ENCODE measurements at places on chromosomes 2 and 18.

GRCh38 chr2:15718103-15718943 lies 126.7 kb downstream of the DDX1 start:
- no peak for DNase-seq

- no peak for DNase-seq
Measured at GRCh38 chr18:49008716-49009115, 58.0 kb upstream of the SMAD7 start.

GRCh38 chr2:177282787-177283572 lies 18.5 kb upstream of the NFE2L2 start:
- DNase-seq = no peak

DNA sequence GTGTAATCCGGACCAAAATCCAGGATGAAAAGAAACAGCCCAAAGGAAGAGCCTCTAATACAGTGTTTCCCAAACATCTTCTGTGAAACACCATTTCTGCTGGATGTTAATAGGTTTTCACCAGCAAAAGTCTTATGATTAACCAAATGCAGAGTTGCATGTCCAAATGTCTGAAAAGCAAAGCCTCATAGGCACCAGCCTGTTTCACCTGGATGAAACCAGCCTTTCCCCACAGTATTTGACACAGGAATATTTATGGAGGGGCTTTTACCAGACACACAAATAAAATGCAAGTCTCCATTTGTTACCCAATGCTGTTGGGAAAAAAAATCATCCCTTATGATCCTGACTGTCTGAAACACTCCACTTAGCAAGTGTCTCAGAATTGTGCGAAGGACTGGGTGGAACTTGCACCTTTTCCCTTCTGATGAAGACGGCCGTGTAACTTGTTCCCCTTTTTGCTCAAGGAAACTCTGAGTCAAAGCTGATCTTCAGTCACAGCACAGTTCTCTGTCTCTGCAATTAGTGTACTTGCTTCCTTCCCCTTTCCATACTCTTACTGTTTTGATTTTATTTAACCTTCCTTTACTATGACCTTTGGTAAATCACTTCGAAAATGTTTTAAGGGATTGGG lies 70.3 kb upstream of the IL1R2 start:
- DNase-seq = no peak

DNA sequence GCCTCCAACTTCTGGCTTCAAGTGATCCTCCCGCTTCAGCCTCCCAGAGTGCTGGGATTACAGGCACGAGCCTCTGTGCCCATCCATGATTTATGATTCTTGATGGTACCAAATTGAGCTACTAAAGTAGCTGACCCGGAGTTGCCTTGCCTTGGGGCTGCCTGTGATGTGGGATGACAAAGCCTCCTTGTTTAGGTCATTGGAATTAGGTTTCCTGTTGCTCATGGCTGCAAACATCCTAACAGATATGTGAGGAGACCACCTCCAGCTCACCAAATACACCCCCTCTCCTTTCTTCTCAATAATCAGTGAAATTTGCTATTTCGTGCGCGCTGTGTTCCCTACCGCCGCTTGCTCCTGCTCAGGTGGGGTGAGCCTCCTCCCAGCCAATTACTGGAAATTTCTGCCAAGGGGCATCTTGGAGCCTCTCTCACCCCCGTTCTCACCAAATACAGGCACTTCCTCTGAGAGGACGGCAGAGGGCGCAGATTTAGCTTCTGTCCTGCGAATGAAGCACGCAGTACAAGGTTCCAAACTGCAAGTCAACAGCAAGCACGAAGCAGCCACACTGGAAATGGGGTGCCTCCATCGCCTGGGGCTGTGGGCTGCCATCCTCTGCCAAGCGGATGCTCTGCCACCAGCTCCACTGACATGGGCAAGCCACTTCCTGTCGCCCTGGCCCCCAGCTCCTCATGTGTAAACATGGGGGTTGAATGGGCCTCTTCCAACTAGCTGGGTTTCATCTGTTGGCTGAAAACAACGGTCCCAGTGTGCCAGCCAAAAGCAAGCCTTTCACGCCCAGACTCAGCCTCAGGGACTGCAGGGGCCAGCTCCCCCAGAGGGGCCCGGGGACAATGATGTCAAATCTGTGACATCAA lies 71.7 kb downstream of the NCAPH start:
- DNase-seq = peak; percentile 77

- DNase-seq = no peak
Measured at GRCh38 chr2:75538521-75539490, 21.9 kb downstream of the EVA1A start.

DNA sequence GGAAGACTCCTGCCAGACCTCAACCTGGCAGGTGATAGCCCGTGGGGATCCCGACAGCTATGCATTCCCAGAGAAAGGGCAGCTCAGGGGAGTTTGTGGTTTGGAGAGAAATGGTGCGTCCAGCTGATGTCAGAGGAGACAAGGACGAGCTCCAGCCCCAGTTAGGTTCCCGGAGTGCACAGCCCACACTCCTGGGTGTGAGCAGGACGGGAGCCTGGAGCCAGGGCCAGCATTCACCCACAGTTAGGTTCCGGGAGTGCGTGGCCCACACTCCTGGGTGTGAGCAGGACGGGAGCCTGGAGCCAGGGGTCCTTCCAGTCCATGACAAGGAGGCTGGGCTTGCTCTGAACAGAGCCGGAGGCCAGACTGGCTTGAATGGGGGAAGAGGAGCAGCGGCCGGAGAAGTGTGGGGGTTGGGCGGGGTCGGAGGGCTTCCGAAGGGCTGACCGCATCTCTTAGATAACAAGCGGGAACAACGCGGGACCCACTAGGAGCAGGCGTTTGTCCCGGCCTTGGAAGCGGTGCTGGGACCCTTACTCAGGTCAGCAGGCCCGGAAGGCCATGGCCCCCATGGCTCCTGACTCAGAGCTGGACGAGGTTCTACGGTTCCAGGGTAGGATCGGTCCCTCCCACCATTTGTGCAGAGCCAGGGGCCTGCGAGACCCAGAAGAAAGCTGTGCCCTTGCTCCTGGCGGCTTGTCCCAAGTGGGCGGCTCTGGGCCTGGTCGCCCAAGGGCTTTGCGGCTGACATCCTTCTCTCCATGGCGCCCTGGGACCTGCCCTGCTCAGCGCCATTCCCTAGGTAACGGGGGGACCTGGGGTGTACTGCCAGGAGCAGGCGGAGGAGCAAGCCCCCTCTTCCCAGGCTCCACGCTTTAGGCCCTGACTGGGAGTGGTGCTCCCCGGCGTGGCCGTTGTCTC lies 185.6 kb downstream of the RTP5 start:
- DNase-seq = no peak

- DNase-seq = no peak
Measured at GRCh38 chr2:230890646-230891045, 25.9 kb downstream of the ITM2C start.

DNA sequence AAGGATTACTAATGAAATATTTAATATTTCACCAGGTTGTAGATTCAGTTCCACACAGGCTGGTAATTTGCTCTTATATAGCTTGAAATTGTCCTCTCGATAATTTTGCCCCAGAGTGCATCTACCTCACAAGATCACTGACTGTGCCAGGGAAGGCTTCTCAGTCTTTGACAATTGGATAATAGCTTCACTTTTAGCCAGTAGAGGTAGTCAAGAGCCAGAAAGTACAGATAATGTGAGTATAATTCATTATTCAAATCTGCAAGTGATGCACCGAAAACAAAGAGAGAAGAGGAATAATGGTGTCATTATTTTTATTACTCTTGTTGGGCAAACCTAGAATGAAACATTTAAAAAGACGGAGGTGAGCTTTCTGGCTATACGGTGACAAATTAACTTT lies 292.8 kb downstream of the EN1 start:
- no peak for DNase-seq

DNA sequence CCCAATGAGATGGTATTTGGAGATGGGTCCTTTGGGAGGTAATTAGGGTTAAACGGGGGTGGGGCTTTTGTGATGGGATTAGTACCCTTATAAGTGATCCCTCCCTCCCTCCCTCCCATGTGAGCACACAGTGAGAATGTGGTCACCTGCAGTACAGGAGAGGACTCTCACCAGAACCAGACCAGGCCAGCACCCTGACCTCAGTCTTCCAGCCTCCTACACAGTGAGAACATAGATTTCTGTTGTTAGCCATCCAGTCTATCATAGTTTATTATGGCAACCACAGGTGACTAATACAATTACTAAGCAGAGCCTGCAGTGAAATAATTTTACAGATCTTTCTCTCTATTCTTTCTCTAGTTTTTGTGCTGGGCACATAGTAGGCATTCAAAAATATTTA lies 137.7 kb upstream of the PKDCC start:
- DNase-seq = no peak

GRCh38 chr18:12652861-12653401 lies 5.0 kb downstream of the SPIRE1 start:
- DNase-seq = no peak

- no peak for DNase-seq
Measured at GRCh38 chr18:56988022-56988421, 158.9 kb upstream of the BOD1L2 start.

DNA sequence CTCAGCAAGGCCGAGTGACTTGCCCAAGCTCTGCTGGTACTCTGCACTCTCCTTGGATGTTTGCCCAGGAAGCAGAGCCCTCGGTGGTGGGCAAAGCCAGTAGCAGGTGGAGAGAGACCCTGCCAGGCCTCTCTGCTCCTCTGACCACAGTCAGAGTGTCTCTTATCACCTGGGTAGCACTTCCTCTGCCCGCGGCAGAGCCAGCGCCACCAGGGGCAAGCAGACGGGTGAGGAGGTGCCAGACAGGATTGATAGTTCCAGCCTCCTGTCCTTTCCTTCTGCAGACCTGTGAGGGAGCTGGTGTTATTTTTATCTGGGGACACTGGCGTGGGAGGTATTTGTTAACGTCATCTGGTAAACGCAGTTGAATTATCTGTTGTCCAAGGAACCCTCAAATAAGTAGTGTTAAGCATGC lies 152.9 kb downstream of the SMAD7 start:
- no peak for DNase-seq

GRCh38 chr2:86012007-86012712 lies 93.5 kb downstream of the POLR1A start:
- DNase-seq = no peak

DNA sequence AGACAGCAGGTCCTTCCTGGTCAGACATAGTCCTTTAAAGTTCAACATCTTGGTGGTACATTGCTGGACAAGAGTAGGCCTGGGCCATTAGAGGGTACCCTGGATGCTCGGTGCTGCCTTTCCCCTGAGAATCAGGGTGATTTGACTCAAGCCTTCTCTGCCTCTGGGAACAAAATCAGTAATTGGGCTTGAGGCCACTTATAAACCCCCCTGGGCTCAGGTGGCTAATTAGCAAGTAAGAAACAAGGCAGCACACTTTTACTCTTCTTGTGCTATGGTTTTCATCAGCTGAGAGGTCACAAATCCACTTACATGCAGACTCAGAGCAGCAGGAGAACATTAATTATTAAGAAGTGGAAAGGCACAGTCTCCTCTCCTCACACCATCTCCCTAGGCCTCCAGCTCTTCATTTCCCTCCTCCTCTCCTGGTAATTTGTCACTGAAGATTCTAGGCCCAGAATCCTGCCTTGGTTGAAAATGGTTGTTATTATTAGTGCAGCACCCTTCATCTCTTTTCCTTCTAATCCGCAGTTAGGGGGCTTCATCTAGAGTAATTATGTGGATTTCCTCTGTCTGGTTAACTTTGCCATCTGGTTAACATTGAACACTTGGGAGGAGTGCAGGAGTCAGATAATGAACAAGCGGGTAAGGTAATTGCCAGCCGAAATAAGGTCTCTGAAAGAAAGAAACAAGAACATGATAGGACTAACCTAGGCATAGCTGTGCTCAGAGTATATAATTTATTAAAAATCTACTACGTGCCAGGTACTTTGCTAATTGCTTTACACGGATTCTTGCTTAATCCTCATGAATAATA lies 29.7 kb upstream of the CASP10 start:
- no peak for DNase-seq

DNA sequence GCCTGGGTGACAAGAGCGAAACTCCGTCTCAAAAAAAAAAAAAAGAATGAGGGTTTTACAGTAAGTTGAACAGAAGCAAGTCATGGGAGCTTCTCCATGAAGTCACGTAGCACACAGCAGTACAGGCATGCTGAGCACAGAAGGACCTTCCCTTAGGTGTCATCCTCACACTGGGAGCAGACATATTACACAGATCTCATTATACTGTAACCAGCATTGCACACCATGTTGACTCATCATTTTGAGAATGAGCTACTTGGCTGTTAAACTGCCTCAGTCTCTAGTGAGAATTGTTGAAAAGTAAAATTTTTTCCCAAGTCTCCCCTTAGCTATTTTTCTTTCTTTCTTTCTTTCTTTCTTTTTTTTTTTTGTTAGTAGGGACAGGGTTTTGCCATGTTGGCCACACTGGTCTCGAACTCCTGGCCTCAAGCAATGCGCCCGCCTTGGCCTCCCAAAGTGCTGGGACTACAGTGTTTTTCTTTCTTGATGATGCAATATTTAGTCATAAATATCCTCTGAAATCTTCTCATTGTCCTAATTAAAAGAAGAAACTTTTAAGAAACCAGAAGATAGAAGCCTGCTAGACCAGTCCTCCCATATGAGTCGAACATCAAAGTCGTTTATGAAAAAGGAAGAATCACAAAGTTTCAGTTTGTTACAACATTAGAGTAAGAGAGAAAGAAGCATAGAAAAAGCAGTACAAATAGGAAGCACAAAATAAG lies 37.9 kb upstream of the PPP1CB start:
- DNase-seq = no peak

DNA sequence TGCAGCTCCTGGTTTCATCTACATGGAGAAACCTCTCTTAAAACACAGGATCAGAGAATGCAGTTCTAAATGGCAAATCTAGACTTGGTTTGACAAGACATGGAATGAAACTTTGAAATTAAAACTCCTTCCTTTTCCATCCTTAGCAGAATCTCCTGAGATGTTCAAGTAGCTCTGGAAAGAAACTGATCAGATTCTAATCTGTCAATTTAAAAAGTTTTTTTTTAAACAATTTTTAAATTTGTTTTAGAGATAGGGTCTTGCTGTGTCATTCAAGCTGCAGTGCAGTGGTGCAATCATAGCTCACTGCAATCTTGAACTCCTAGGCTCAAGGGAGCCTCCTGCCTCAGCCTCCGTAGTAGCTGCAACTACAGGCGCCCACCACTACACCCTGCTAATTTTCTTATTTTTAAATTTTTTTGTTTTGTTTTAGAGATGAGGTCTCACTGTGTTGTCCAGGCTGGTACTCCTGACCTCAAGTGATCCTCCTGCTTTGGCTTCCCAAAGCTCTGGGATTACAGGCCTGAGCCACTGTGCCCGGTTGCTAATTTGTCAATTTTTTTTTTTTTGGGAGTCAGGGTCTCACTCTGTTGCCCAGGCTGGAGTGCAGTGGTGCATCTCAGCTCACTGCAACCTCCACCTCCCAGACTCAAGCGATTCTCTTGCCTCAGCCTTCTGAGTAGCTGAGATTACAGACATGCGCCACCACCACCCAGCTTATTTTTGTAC lies 216.7 kb downstream of the TGIF1 start:
- DNase-seq = no peak

GRCh38 chr2:27967076-27967475 lies 76.5 kb downstream of the BABAM2 start:
- no peak for DNase-seq

- no peak for DNase-seq
Measured at GRCh38 chr2:70991142-70991541, 3.5 kb downstream of the TEX261 start.

Measured in LoVo (cell line).